ENCODE measurements at places on chromosomes 12 and 14.

GRCh38 chr14:50677527-50678063 is 9.5 kb upstream of the SAV1 start:
- no peak for DNase-seq

DNA sequence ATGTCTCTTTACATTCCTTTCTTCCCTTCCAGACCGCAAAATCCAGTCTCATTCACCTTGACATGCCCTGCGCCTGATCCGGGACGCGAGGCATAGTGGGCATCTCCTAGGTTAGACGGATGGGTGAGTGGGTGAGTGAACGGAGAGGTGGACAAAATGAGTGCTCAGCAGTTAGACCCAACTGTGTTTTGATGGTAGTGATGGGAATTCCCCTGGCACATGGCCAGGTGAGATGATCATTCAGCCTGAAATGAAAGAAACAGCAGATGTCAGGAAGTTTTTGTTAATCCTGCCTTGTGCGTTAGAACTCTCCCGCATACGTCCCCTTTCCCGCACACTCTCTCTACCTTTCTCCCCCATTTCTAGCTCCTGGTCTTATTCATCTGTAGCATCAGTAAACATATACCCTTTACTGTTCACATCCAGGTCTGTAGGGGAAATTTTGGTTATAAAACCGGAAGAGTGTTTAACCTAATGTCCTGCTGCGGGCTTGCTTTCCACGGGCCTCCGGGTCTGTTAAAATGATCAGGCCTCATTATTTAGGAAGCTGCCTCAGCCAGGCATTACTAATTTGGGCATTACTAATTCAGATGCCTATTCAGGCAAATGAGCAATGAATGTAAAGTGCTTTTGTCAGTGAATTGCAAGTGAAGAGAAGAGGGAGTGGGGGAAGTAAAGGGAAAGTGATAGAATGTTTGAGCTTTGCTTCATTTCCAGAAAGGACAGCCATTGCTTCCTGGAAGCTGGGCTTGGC is 172.8 kb downstream of the ETV6 start:
- peak; percentile 24 for DNase-seq

DNA sequence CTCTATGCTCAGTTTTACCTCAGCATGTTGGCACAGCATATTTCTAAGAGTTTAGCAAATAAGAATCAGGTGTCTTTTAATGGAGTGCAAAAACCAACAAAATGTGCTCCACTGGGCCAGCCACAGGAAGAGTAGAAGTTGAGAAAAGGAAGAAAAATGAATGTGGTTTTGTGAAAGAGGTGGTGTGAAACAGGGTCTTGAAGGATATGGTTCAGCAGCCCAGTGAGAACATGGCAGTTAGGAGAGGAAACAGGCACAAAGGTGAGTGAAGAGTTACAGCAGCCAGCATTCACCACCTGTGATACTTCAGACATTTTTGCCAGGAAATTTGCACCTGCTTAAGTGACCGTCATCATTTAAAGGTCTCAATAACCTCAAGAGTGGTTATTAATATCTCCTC is 2.4 kb downstream of the STAB2 start:
- DNase-seq, result no peak

DNA sequence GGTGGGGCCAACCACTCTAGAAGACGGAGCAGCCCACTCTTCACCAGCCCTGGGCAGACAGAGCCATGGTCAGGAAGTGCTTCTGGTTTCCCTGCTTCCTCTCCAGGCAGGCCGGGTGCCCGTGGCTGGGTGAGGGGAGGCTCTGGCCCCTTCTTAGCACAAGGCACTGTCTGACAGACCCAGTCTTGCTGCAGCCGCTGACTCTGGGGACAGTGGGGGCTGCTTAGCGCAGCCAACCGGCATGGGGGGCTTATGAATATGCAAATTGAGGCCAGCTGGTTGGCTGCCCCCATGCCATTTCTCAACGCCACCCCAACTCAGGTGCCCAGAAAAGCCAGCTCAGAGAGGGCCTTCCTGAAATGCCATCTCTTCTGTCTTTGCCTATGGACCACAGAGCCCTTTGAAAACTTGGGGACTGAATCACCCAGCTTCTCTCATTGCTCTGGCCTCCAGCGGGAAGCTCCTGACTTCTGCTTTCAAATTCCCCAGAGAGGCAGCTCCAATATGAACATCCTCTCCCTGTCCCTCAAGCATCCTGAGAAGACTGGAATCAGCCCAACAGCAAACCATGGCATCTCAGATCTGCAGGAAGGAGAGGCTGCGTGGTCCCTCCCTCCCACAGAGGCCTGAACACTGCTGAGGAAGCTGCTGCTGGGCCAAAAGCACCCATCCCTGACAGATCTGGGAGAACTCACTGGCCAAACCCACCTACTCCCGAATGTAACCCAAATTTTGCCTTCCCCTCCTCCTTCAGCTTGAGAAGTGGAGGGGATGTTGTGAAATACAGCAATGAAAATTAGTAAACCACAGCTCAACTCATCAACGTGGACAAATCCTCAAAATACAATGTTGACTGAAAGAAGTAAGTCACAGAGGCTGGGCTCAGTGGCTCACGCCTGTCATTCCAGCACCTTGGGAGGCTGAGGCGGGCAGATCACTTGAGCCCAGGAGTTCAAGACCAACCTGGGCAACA is at the start of gene PROX2:
PROX2 (minus strand) TSS at position 205 of the 973 bp plus-strand sequence. CDS start 12,311 bp downstream, outside the sequence.
- no peak for DNase-seq

GRCh38 chr12:76275511-76276093 is 72.6 kb downstream of the BBS10 start:
- DNase-seq, result no peak

- DNase-seq, result no peak
Observed at GRCh38 chr12:27504507-27504906, 19.5 kb upstream of the PPFIBP1 start.

DNA sequence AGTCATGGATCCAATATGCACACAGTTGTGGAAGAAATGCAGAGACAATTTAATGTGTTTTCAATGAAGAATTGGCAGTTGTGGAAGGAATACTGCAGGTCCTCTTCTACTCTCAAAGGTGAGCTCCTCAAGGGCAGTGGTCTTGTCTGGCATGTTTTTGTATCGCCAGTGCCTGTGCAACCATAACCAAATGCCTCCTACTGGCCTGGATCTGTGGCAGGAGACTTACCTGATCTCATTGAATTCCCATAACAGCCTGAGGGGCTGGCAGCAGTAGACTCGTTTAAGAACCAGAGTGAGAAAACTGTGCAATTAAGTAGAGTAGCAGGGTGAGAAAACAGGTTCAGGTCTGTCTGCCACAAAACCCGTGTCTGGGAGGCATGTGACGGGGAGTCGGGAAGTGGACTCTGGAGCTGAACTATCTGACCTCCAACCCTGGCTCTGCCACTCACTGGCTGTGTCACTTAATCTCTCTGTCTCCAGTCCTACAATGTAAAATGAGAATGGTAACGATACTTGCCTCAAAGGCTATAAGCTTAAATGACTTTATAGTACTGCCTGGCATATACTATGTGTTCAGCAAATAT is 268.2 kb upstream of the SSTR1 start:
- DNase-seq, result no peak

GRCh38 chr12:89750389-89751351 is 42.0 kb upstream of the ATP2B1 start:
- no peak for DNase-seq

GRCh38 chr14:52906141-52906601 is 44.7 kb downstream of the FERMT2 start:
- DNase-seq, result no peak

DNA sequence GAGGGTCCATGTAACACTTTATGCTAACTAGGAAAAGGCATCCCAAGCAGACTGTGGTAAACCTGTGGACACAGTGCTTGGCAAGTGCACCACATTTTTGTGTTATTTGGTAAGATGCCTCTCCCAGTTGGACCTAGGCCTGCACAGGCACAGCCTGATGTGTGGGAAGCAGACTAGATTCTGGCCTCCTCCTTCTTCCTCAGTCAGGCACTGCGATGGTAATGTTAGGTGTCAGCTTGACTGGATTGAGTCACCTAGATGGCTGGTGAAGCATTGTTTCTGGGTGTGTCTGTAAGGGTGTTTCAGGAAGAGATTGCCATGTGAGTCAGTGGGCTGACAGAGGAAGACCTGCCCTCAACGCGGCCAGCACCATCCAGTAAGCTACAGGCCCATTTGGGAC is 25.3 kb upstream of the RHOJ start:
- no peak for DNase-seq

DNA sequence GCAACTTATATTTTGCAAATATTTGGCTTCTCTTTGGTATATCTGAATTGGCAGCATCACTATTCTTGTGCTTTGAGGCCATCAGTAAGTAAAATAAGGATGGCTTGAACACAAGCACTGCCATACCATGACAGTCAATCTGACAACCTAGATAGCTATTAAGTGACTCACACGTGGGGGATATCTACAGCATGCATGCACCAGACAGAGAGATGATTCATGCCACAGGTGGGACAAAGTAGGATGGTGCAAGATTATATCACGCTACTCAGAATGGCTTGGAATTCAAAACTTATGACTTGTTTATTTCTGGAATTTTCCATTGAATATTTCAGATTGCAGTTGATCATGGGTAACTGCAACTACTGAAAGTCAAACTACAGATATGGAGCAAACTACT is 675.6 kb upstream of the MDGA2 start:
- no peak for DNase-seq

DNA sequence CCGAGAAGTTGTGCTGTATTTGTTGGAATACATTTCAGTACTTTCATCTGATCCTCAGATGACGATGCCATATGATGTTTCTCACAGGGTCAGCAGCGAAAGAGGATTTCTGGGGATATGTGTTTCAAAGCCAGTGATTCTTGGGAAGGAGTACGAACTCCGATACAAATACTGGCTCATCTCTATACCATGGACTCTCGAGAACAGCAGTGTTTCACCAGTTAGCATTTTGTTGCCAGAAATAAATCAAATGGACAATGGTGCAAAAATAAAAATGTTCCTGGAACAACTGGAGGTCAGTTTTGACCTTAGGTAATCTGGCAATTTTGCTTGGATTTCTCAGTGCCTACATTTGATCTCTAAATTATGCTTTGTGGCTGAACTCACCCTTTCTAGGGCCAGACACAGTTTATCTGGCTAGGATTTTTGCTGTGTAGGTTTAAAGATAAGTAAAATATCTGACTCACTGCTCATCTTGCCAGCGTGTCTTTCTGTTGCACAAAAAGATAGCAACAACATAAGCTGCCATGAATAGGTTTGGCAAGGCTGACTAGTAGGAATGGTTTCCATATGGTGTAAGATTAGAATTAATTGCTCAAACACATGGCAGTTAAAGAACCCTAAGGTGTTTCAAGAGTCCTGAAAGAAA is 11.0 kb upstream of the MGP start:
- no peak for DNase-seq

GRCh38 chr14:96849733-96850132 is 52.6 kb downstream of the VRK1 start:
- no peak for DNase-seq

- no peak for DNase-seq
Observed at GRCh38 chr12:10211101-10211939, 1.4 kb upstream of the GABARAPL1 start.

DNA sequence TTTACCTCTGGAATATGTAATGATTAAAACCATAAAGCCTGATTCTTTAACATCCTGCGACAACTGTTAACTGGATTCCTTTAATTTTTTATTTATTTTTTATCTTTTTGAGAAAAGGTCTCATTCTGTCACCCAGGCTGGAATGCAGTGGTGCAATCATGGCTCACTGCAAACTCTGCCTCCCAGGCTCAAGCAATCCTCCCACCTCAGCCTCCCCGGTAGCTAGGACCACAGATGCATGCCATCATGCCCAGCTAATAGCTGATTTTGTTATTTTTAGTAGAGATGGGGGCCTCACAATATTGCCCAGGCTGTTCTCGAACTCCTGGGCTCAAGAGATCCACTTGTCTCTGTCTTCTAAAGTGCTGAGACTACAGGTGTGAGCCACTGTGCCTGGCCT is 3.7 kb downstream of the MYBPC1 start:
- DNase-seq, result no peak

DNA sequence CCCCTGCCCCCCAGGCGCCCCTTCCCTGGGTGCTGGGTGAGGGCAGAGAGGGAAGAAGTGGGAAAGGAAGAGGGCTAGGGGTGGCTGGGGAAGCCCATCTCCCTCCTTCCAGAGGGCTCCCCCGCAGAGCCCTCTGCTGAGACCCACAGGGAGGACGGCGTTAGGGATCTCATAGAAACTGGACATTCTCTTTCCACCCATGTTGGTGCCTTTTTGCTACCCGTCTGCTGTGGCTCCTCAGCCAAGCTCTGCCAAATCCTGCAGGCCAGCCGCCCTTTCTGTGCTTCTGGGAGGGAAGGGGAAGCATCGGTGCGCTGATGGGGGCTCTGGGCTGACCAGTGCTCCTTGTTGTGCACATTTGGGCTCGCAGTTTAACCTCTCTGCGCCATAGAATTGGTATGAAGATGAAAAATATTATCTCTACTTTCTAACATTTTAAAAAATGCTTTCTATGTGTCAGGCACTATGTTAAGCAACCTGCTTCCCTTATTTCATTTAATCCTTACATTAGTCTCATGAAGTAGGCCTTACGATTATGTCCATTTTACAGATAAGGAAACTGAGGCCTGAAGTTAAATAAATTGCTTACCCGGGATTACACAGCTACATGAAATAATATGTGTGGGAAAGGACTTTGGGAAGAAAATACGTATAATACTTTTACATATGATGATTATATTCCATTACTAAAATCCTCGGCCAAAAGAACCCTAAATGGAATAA is 981 bp downstream of the SLC48A1 start:
- no peak for DNase-seq

DNA sequence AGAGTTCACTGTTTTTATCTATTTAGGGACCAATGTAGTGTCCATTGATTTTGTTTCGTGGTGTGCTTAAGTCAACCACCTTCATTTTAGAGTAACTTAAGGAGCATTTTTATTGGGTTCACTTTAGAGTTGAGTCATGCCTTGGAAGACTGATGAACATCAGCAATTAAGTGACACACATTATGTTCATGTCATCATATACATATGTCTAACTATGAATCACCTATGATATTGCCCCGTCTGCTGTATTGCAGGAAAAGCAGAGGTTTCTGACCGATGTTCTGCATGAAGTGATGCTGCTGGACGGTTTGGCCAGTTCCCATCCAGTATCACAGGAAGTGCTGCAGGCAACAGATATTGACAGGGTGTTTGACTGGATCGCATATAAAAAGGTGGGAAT is 227.1 kb downstream of the TRHDE start:
- no peak for DNase-seq

- DNase-seq, result peak; percentile 97
Observed at GRCh38 chr14:99261912-99262787, 9.8 kb downstream of the BCL11B start.

- no peak for DNase-seq
Observed at GRCh38 chr12:46354111-46354801, 18.3 kb downstream of the SLC38A2 start.

DNA sequence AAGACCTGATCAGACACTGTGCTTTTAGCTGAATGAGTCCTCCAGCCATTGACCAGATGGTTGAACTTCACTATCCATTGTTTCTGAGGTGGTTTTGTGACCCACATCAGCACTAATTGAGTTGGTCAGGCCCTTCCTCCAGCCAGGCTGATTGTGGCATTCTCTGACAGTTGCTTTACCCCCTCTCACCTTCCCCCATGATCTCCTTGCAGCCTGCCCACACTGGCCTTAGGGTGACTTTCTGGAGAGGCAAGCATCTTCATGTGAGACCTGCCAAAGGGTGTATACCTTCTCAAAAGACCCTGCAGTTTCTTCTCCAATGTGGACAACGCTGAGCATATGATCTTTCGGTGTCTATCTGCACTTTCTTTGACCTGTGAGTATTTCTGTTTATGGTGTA is 83.9 kb downstream of the GPATCH2L start:
- DNase-seq, result no peak

All from T-helper 1 cell (primary cell).